NCI-H526 treated with DMSO at 0.1 percent for 48 hours (cell line): ENCODE measurements at places on chromosomes 1 and 21.

- DNase-seq: no peak
Measured at GRCh38 chr1:95850763-95851162, 616.8 kb downstream of the RWDD3 start.

DNA sequence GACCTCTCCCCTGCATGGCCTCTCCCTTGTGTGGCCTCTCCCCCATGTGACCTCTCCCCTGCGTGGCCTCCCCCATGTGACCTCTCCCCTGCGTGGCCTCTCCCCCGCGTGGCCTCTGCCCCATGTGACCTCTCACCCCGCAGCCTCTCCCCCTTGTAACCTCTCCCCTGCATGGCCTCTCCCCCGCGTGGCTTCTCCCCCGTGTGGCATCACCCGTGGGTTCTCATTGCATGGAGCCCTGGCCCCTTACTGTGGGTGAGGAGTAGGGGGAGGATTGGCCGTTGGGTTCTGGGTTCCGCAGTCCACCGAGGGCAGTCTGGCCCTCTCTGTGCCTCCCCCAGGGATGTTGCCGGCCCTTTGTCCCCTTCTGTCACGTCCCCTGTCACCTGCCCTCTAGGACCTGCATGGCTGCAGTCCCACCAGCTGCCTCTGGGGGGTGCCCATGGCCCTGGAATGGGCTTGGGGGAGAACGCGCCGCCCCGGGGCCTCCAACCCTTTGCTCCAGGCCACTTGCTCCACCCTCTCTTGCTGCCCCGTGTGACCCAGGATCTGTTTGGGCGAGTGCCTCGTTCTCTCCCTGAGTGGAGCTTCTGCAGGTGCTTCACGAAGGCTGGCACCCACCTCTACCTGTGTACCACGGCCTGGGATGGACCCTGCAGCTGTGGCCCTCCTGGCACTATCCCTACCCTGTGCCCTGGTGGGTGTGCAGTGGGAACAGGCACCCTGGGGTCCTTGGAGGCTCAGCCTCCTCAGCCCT, 21.3 kb downstream of the RRP1 start:
- peak; percentile 53 for DNase-seq

DNA sequence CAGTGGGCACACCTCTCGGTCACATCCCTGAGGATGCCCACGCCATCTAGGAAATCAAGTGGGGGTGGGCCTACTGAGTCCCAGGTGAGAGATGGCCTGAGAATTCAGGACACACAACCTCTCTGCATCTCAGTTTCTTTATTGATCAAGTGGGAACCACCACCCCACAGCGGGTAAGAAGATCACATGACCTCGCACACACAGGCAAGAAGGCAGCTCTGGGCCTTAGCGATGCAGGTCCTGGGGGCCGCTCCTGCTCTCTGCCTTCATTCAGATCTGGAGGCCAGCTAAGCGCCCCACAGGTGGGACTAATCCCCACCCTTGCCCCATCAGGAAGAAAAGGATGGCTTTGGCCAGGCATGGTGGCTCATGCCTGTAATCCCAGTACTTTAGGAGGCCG, 63.2 kb downstream of the PGBD5 start:
- no peak for DNase-seq

DNA sequence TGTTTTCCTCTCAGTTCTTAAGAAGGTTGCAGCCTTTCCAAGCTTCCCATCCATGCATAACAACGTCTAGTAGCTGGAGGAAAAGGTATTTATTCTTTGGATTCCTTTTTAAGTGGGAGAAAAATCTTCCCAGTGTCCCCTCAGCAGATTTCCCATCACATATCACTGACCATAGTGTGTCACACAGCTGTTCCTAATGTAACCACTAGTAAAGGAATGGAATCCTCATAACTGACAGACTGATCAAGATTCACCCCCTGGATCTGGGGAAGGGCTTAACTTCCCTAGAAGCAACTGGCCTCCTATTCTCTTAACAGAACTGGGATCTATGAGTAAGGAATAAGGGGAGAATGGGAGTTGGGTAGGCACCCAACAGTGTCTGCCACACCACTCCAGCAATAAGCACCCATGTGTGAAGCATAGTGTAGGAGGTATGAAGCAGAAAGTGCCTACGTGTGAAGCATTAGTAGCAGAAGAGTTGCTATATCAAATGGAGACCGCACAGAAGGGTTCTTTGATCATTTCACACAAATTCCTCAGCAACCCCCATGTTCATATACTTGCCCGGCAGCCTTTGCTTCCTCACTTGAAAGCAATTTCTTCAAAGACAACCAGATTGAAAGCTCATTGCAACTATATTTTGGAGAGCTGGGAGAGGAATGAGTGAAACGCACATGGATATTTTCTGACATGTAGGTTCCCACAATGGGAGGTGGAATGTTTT, 28.2 kb upstream of the DNAH14 start:
- DNase-seq: no peak

GRCh38 chr1:4621646-4622045, 32.8 kb upstream of the AJAP1 start:
- DNase-seq: no peak

DNA sequence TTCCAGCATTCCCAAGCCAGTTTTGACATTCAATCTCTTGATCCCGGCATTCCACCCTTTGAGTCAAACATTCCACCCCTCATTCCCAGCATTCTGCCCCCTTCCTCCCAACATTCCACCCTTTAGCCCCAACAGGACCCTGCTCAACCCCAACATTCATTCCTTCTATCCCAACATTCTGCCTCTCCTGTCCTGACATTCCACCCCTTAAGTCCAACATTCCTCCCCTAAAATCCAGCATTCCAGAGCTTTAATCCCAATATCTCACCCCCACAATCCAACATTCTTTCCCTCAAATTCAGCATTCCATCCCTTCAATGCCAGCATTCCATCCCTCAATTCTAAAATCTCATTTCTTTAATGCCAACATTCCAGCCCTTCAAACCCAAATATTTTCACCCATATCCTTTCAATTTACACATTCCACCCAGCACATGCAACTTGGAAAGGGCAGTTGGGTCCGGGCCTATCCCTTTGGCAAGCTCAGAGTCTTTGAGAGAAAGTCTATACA, 22.9 kb downstream of the DDX20 start:
- DNase-seq: no peak

DNA sequence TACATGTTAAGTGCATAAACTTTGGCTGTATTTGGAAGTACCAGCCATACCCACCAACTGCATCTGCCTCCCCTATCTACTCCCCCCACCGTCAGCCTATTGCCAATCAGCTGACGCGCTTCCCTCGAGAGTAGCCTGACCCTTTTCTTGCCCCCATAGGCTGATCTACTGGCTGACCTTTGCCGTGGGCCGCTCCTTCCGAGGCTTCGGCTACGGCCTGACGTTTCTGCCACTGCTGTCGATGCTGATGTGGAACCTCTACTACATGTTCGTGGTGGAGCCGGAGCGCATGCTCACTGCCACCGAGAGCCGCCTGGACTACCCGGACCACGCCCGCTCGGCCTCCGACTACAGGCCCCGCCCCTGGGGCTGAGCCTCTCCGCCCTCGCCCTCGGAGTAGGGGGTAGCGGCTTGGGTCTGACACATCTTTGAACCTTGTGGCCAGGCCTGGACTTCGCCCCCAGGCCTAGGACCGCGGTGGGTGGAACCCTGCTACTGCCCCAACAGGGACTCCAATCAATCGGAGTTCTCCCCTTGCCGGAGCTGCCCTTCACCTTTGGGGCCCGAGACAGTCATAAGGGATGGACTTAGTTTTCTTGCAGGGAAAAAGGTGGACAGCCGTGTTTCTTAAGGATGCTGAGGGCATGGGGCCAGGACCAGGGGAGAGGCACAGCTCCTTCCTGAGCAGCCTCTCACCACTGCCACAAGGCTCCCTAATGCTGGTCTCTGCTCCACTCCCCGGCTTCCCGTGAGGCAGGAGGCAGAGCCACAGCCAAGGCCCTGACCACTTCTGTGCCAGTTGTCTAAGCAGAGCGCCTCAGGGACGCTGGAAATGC, 4.0 kb downstream of the GLMP start:
- peak; percentile 88 for DNase-seq

DNA sequence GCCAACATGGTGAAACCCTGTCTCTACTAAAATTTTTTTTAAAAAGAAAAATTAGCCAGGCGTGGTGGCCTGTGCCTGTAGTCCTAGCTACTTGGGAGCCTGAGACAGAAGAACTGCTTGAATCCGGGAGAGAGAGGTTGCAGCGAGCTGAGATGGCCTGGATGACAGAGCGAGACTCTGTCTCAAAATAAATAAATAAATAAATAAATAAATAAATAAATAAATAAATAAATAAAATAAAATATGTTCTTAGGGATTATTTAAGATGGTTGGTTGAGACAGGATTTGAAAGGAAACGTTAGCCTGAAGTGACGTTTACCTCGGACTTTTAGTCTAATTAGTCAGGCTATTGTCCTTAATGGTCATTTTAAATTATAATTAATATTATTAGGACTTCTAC, 88.5 kb upstream of the CHRM3 start:
- DNase-seq: no peak

GRCh38 chr1:109984190-109984455, 442 bp upstream of the AHCYL1 start:
- peak; percentile 45 for DNase-seq

DNA sequence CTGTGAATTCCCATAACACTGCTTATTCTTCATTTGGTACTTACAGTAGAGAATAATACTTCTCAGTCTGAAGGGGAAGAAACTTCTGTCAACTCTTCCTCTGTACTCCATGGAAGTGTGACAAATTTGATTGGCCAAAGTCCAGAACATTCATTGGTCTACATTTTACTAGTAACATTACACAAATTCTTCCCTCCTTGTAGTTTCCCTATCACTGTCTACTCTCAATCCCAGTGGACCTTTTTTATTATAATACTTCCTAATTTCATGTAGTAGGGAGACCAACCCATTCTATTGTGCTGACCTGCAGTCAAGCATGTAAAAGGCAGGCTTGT, 74.7 kb downstream of the ALG6 start:
- DNase-seq: no peak

- no peak for DNase-seq
Measured at GRCh38 chr1:233327651-233328141, at the start of gene MAP3K21. Gene MAP3K21 (plus strand): TSS chr1:233327724. CDS start chr1:233328029, 305 bp downstream.

- DNase-seq: no peak
Measured at GRCh38 chr1:169072945-169073725, 33.4 kb upstream of the ATP1B1 start.

GRCh38 chr1:234782105-234782751, 172.2 kb upstream of the IRF2BP2 start:
- no peak for DNase-seq

DNA sequence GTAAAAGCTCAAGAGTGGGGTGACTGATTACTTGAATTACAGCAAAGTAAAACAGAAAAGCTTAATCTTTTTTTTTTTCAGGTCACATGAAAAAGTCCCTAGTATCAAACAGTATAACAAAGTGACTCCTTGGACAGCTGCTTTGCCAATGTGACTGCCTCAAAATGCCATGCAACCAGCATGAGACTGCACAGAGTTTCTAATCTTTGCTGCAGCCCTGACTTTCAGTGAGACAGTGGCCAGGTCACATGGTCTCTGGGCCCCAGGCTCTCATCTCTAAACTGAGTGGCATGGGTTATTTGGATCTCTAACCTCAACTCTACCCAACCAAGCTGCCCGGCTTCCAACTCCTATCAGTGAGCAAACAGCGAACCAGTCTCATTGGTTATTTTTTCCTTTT, 169.0 kb downstream of the VAV3 start:
- DNase-seq: no peak

- DNase-seq: no peak
Measured at GRCh38 chr1:211611818-211612217, 32.9 kb upstream of the SLC30A1 start.

DNA sequence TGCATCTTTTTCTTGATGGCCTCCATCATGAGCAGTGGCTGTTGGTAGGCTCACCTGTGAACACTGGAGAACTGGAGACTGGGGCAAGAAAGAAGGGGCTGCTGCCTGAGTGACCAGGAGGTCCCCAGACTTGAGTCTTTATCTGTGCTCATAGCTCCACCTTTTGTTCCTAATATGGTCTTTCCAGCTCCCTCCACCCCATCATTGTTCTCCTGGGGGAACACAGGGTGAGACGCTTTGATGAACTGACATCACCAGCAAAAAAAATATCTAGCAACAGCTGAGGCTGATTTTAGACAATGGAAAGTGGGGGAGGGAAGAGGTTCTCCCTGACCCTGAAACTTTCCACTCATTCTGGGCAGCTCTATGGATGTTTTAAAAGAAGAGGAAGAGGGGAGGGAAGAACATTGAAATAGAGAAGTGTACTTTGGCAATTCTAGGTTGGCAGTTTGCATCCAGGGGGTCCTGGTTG, at the start of gene TPM3:
TSS of gene TPM3 (minus strand) at position 111 of the 472 bp plus-strand sequence. CDS start at position 29, 82 bp downstream.
- no peak for DNase-seq

- no peak for DNase-seq
Measured at GRCh38 chr1:56590520-56591011, 11.2 kb upstream of the PLPP3 start.
